Fibroblast of upper back skin (primary cell): ENCODE measurements at places on chromosomes 6 and 20.

DNA sequence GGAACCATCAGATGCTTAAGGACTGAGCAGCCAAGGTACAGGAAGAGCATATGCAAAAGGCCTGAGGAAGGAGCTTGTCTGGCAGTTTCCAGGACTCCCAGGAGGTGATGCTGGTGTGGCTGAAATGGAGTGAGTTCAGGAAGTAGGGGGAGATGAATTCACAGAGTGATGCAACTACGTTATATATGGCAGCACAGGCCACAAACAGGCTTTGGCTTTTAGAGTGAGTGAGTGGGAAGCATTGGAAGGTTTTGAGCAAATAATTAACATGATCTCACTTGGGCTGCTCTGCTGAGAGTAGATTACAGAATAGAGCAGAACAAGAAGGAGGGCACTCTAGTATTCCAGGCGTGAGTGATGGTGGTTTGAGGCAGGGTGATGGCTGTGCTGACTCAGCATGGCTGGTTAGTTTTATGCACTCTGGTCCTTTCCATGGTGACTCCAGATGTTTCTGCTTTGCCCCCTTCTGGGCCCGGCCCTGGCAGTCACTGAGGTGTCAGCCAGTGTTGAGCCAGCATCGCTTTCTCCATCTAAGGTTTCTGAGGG is 6.5 kb downstream of the BTN2A2 start:
- peak; percentile 37 for DNase-seq

DNA sequence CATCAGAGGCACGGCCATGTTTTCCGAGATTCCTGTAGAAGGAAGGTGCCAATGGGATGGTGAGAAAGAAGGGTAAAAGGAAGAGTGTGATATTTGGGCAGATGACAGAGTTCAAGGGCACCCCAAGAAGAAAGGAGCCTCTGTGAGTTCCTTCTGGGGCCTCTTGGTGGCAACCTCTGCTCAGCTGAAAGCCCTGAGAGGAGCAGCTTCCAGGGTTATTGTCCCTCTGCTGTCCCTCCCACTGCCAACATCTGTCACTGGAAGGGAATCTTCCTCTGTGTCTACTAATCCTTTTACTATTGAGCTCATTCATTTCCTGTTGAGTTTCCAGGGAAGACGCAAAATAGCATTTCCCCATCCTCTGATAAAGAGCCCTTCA is 40.0 kb upstream of the KCNK16 start:
- DNase-seq = peak; percentile 25

GRCh38 chr20:63831646-63831992 is 555 bp upstream of the ZBTB46 start:
- no peak for DNase-seq

DNA sequence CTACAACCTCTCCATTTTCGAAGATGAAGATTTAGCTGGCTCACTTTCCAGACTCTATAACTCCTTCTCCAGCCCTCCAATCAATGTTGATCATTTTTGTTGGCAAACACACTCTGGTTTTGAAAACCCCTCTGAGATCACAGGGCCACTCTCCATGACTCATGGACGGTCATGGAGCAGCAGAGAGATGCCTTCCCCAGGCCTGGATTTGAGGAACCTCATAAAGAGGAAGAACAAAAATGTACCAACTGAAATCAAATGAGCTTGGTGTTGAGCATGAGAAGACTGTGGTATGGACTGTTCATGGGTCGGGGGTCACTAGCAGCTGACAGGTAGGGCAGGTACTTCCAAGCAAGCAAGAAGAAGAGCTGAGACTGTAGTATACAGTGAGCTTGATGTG is 112.8 kb upstream of the INSM1 start:
- DNase-seq = no peak

- peak; percentile 9 for DNase-seq
Measured at GRCh38 chr6:111114087-111114443, 26.8 kb downstream of the SLC16A10 start.

DNA sequence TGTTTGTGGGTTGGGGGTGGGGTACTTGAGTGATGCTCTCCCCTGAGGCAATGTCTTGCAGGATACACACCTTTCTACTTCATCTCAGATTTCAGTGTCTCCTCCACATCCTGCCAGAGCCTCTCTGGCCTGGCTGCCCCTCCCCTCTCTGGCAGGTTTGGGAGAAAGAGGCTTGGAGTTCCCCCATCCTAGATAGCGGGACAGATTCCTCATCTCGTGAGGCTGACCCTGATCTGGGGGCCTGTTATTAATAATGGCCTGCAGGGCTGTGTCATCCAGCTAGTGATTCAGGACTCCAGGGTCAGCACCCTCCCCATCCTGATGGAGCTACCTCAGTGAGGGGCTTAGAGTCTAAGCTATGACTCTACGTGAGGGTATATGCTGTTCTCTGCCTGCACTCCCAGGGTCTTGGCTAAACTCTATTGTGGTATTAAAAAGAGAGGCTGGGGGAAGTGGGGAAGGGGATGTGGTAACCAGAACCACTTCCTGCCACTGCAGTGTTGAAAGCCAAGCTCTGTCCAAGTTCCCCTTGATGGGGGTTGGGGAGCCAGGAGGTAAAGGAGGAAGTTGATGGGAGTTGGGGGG is 3.7 kb upstream of the MMP9 start:
- peak; percentile 31 for DNase-seq

GRCh38 chr6:112086744-112087135 is 542 bp downstream of the TUBE1 start:
- peak; percentile 65 for DNase-seq

DNA sequence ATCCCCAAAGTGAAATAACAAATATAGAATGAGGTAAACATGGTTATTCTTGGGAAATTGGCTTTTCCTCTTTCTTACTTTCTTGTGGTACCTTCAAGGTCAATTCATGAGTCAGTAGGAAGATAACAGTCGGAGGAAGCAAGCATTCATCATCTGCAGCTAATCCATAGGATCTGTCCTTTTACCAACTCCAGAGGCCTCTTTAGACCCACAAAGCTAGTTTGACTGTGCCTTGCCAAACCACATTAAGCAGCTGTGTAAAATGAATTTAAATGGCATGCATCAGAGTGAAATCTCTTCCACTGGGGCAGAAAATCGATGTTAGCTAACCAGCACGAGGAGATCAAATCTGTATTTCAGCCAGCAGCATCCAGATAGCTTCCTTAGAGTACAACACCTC is 171.3 kb downstream of the TMEM242 start:
- peak; percentile 93 for DNase-seq
